Right ventricle myocardium superior (tissue), 1 donor: ENCODE measurements at places on chromosomes 12 and 14.

DNA sequence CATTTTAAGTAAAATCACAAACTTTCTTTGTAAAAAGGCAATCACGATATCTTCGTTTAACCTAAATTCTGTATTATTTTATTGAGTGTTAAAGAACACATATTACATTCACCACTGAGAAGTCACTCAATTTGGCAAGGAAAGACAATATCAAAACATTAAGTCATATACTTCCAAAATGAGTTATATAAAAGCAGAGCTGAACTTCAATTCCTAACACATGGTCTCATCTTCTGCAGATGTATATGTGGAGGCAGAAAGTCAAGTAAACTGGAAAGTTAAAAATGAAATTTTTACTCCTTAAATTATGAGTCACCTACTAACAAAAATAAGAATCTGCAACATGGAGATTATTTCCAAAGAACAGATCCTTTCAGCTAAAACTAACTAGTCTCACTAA is 28.7 kb downstream of the BMAL2 start:
- no peak for DNase-seq

DNA sequence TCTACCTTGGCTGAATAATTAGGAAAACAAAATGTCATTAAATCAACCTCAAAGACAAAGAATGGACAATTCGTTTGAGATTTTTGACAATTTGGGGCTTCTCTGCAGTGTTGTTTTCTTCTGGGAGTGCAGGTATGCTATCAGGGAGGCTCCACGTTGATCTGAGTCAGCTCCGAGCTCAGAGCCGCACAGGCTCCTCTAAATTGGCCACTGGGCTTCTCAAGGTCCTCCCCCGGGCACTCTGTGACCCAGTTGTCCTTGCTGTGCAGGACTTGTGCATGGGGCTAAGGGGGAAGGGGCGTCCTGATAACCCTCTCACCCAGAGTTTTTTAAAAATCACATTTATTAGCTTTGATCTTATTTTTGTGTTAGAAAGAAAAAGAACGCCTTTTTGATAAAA is 52.7 kb downstream of the TBX3 start:
- no peak for DNase-seq

GRCh38 chr14:36113341-36113740 is 63.2 kb downstream of the PTCSC3 start:
- DNase-seq, result no peak

GRCh38 chr12:80580254-80580653 is 127.2 kb upstream of the MYF6 start:
- no peak for DNase-seq

GRCh38 chr14:79442786-79443185 is 768.5 kb downstream of the DIO2 start:
- no peak for DNase-seq
